ENCODE measurements at places on chromosomes 6 and 20.

GRCh38 chr20:33933469-33933909 is 60.2 kb upstream of the RALY start:
- no peak for DNase-seq

DNA sequence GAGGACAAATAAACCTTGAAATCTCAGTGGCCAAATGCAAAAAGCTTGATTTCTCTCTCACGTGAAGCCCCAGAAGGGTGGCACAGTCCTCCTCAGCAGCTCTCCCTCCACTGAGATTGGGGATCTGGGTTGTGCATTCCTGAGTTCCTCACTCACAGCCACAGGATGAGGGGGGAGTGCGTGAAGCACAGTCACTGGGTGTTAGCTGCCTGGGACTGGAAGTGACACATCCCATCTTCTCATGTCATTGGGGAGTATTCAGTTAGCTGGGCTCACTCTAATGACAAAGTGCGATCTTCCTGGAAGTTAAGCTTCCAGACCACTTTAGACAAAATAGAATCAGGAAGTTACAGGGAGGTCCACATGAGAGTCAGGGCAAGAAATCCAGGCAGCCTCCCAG is 192.2 kb upstream of the LRFN2 start:
- DNase-seq = no peak

GRCh38 chr6:7696061-7696460 is 29.8 kb upstream of the BMP6 start:
- no peak for DNase-seq

DNA sequence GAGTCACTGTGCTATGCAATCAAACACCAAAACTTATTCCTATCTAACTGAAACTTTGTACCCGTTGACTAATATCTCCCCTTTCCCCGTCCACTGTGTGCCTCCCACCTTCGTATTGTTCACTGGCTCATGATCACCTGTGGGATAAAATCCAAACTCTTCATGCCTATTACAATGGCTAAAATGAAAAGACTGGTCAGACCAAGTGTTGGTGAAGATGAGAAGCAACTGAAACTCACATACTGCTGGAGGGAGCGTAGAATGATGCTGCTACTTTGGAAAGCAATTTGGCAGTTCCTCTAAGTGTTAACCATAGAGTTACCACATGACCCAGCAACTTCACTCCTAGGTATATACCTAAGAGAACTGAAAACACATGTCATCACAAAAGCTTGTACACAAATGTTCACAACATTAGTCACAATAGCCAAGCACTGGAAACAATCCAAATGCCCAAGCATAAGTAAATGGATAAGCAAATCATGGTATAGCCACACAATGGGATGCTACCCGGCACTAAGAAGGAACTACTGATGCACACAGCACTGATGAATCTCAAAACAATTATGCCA is 13.1 kb downstream of the RPS10 start:
- DNase-seq = no peak
